ENCODE measurements at places on chromosomes 1 and 21.

GRCh38 chr1:71693581-71693980, 588.8 kb downstream of the NEGR1 start:
- DNase-seq: peak; percentile 41

GRCh38 chr1:177865807-177866206, 104.1 kb downstream of the SEC16B start:
- no peak for DNase-seq

DNA sequence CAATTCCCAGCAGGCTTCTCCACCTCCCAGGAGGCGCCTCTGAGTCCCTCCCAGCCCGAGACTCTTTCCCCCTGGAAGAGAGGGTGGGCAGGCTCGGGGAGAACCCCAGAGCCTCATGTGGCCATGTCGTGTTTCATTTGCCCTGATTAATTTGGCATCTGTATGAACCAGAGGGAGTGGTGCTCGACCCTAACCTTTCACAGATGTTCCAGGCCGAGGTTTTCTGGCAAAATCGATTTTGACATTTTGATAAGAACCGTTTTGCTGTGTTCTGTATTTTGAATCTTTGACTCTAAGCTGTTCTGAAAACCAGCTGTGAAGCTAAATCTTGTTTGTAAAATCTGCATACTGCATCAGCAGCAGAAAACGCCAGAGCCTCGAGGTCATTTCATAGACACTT, 367.4 kb downstream of the CAMTA1 start:
- no peak for DNase-seq

GRCh38 chr1:213874789-213875188, 113.0 kb upstream of the PROX1 start:
- no peak for DNase-seq

GRCh38 chr1:92881391-92881790, 49.6 kb downstream of the RPL5 start:
- DNase-seq: no peak

- no peak for DNase-seq
These were observed 4.9 kb downstream of the CR2 start for GRCh38 chr1:207459008-207459407.

DNA sequence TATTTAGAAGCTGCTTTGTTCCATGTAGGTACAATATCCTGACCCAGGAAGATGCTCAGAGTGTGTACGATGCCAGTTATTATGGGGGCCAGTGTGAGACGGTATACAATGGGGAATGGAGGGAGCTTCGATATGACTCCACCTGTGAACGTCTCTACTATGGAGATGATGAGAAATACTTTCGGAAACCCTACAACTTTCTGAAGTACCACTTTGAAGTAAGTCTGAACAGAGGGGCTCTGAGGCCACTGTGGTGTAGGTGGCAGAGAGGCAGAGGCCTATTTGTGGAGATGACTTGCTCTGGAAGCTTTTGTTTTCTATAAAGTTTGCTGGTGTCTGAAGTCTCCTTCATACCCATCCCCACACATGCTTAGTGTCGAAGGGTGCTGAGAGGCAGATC, 26.8 kb downstream of the C8A start:
- no peak for DNase-seq

DNA sequence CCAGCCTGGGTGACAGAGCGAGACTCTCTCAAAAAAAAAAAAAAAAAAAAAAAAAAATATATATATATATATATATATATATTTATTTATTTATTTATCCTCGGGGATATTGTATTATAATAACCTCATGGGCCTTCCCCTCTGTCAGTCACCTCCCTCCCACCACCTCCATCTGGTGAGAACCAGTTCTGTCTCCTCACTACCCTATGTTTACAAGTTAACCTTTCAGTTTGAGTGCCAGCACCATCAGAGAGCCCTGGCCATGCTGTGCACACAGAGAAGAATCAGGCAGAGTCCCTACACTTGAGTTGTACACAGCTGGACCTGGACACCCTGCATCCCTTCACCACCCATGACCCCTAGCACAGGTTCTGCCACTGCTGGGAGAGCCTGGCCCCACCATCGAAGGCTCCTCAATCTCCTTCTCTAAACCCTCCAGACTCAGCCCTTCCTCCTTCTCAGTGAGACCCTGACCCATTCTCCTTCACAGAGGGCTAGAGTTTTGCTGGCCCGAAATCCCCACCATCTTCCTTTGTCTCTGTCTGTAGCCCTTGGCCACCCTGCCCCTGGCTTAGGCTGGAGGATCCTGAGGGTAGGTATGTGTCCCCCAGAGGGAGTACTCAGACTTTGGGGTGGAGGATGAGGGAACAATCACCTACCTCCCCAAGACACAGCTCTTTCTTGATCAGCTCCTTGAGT, 1.2 kb downstream of the S100A5 start:
- no peak for DNase-seq

DNA sequence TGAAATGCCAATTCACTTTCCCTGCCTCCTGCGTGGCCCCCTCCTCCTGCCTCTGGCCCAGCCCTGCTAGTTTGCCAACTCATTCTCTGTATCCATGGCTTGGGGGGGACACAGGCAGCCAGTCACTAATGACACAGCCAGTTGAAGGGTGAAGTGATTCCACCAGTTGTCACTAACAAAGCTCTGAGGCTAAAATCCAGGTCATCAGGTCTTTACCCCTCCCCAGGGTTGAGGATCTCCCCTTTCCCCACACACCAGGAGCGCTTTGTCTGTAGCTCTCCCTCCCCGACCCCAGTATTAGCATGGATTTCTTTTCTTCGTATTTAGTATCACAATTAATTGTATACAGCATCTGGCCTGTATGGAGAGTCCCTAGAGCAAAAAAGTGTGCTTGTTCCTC, 394.1 kb downstream of the RRAGC start:
- DNase-seq: no peak

DNA sequence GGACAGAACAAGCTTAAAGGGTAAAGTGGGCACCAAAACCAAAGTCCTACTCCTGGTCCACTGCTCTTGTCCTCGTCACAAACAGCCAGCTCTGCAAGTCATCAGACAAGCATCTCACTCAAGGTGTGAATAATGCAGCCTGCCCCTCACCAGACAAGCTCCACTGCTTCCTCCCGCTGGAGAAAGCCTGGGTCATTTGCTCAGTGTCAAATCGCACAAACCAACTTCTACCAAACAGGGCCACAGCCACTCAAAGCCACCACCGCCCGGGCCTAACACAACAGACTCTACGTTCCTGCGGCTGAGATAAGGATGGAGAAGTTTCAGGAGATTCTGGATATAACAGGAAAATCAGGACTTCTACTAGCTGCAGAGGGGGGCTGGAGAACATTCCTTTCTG, 3.3 kb downstream of the SSBP3 start:
- DNase-seq: no peak

GRCh38 chr21:39694750-39695149, 50.2 kb upstream of the IGSF5 start:
- no peak for DNase-seq

GRCh38 chr1:40708750-40709099, 17.2 kb downstream of the NFYC start:
- peak; percentile 66 for DNase-seq

DNA sequence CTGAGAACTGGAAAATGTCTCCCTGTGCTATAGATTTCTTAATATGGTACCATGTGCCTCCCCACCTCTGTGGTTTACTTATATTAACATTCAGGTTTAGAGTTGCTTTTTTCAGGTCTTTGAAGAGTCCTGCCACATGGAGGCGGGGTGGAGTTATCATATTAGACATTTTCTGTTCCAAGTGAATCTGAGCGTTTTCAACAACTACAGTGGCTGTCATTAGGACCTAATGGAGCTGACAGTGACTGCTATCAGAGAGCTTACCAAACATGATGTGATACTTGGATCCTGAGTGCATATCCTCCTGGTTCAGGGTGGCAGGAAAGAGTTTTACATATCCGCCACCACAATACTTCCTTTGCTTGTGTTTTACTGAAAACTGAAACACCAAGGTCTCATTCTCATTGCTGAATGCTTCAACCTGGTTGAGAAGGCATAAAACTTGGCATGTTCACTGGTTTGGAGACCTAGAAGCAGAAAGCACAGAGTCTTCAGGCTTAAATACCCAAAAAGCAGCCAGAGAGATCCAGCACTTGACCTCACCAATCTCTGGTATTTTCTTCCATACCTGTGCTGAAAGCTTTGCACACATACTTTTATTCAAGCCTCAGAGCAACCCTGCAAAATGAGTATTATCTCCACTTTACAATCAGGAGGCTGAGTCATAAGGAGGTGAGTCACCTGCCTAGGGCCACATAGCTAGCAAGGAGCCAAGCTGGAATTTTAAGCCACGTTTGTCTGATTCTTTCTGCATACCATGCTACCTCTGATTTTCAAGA, 47.4 kb upstream of the OSBPL9 start:
- no peak for DNase-seq

DNA sequence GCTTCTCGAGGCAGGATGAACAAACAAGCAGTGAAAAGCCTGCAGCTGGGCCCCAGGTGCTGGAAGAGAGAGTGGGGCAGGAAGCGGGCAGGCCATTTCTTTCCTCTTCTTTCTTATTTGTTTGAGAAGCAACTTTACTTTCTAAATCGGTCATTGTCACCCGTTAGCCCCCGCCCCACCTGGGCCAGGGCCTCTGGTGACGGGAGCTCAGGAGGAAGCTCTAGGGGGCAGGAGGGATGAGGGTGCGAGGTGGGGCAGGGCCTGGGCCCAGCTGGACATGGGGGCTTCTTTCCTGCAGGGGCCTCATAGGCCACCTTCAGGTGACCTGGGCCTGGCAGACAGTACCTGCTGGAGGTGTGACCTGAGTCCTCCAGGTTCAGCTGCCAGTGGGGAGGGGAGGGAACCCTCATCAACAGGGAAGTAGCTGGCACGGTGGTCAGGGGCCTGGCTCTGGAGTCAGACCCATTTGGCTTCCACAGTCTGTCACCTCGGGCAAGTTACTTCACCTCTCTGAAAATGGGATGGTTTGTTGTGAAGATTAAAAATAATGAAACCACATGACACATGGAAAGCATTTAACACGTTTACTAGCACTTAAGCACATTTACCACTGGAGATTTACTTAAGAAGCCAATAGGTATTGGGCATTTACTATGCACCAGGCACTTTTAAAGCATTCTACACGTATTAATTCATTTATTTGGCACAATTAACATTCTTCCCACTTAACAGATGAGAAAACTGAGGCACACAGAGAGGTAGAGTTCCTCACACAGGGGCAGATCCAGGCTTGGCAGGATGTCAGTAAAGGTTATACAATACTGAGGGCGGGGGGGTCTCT, 54.1 kb upstream of the ID3 start:
- no peak for DNase-seq

- DNase-seq: no peak
These were observed 8.3 kb downstream of the RAB4A start for GRCh38 chr1:229279242-229279641.
